ENCODE measurements at places on chromosomes 1 and 21.

- no peak for DNase-seq
These were observed 96.5 kb downstream of the COLGALT2 start for GRCh38 chr1:183941001-183941400.

GRCh38 chr1:228140724-228141225 lies 696 bp downstream of the GUK1 start:
- DNase-seq = no peak

DNA sequence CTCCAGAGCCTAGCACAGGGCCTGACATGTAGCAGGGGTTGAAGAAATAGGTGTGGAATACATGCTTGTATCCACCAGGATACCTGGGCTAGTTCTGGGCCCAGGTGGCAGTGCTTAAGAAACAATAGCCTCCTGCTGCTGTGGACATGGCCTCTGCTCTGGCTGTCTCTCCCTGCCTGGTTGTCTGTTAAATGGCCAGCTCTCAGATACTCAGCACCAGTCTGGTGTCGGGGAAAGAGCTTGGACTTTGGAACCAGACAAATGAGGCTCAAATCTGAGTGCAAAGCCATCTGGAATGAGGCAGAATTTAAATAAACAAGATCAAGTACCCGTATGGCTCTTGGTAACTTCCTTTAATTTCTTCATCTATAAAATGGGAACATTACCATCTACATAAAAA lies 31.5 kb downstream of the SESN2 start:
- DNase-seq = no peak

GRCh38 chr1:151612501-151613281 lies 841 bp downstream of the SNX27 start:
- no peak for DNase-seq

- DNase-seq = no peak
These were observed 734 bp downstream of the PTPN22 start for GRCh38 chr1:113870778-113871177.
